HT-29 (cell line): ENCODE measurements at places on chromosomes 3 and 15.
A peak's percentile ranks its signal among the peaks of the same experiment; 100 is the strongest.

DNA sequence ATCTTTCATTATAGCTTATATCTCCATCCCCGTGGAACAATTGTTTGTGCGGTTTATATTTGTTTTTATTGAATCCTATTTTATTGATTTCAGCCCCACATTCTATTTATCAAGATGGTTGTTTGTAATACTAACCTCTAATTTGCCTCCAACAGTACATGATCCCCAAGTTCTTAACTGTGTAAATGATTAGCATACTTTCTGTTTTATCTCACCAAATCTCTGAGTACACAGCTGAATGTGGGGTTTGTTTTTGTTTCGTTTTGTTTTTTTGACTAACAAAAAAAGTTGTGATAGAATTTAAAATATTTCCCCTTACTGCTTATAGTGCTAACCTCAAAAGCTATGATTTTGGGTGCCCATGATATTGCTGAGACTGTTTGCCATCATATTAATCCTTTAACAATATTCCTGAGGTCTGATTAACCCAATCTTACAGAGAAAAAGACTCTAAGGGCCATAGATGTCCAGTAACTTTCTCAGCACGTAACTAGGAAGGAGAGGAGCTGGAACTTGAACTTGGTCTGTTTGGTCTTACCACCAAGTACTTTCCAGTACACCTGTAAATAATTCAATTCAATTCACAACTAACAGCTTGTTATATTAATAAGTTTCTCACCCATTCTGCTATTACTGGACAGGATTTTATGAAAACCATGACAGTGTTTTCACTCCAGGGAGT lies 789.8 kb downstream of the TUSC7 start:
- no peak for DNase-seq

- DNase-seq, result no peak
Observed at GRCh38 chr3:69647511-69648110, 91.7 kb upstream of the MITF start.

DNA sequence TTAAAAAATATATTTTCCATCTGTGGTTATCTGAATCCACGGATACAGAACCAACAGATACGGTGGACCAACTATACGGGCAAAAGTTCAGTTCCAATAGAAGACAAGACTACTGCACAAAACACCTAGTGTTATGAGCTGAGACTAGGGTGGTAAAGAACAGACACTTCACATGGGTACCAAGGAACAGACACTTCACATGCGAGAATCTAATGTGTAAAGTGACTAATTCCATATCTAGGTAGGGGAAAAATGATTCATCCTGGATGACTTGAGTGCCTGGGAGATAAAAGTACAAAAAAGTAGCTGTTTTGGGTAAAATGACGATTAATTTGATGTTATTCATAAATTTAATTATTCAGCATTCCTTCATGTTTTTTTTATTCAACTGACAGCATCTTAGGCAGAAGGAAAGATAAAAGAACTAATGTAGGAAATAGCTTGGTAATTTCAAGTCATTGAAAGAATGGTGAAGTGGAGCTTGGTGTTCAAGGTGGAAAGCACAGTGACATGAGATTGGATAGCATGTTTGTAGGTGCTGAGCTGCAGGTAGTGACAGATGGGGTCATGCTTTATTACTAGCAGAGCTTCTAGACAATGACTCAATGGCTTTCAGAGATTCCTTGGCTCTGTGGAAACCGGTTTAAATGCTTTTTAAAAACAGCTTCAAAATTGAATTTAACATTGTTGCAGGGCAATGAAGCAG lies 5.2 kb downstream of the CD200 start:
- DNase-seq, result no peak

DNA sequence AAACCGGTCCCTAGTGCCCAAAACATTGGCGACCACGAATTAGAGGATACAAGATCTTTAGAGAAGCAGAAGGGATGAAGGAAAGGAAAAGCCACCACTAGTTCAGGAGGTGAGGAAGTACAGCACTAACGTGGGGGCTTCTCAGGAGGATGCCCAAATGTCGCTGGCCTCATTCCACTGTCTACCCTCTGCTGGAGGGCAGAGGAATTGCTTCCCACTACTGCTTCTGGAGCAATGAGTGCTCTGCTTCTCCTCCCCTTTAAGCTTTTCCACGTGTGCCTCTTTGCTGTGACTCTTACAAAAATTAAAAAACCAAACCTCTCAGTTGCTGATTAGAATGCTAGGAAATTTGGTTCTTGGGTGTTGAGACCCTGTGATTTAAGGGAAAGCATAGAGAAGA lies 281.3 kb downstream of the CLSTN2 start:
- DNase-seq, result peak; percentile 22

DNA sequence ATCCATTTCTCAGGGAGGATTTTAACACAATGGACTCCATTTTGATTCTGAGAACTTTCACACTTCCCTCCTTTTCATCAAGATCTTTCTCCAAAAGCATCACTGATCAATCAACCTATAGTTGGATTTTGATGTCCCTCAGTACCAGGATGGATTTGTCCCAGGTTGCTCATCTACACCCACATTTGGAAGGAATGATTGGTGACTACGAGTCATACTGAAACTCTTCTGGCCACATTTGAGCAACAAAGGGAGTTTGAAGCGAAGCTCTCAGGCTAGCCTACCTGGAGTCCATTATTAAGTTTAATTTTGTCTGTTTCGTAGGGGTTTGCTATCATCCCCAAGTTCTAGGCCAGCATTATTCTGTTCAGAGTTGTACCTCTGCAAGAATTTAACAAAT lies 31.3 kb upstream of the ATP8B4 start:
- no peak for DNase-seq

GRCh38 chr3:51819709-51820406 lies 40.8 kb upstream of the IQCF6 start:
- DNase-seq, result peak; percentile 19

DNA sequence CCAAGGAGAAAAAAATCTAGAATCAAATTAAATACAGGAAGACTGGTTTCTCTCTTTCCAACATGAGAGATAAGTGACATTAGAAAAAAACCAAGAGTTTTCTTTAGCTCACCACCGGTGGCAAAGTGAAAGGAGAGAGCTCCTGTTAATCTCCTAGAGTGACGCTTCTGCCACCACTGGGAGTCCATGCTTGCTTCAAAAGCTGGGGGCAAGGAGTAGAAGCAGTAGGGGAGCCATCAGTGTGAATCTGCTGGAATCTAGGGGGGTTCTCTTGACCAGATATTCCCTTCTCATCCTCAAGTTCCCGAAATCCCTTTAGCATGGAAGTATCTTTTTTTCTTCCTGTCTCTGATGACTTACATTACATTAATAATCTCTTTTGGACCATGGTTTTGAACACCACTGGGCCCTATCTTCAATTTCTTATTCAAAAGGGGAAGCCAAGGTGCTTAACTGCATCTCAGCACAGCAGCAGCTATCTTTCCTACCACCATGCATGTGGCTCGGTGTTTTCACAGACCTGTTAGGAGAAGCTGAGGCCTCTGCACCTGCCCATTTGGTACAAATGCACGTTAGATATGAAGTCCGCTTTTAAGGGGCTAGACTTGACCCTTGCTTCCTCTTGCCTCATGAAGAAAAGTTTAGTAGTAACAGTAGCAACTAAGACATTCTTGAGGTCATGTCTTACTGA lies 6.6 kb upstream of the ICE2 start:
- no peak for DNase-seq

DNA sequence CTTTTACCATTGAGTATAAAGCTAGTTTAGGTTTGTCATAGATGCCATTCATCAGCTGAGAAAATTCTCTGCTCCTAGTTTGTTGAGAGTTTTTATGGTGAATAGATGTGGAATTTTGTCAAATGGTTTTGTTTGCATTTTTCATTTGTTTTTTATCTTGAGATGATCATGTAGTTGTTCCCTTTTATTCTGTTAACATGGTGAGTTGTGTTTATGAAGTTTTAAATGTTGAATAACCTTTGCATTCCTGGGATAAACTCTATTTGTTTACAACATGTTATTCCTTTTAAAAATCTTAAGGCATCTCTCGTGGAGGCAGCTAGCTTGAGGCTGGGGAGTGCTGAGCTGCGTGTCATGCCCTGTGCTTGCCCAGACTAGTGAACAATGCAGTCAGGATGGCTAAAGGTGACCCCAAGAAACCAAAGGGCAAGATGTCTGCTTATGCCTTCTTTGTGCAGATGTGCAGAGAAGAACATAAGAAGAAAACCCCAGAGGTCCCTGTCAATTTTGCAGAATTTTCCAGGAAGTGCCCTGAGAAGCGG lies 48.5 kb downstream of the ANAPC13 start:
- no peak for DNase-seq

- DNase-seq, result no peak
Observed at GRCh38 chr15:68410466-68411342, 21.3 kb downstream of the ITGA11 start.

DNA sequence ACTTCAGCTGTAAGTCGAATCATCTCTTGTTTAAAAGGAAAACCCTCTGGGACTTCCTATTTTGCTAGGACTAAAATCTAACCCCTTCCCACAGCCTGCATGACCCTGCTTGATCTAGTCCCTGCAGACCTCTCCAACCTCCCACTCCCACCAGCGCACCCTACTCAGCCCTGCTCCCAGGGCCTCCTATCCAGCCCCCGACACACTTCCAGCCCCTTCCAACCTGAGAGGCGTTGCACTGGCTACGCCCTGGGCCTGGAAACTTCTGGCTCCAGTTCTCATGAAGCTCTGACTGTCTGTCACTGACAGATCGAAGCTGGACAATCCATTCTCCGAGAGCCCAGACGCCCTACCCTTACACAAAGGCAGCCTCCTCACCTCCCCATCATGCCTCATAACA lies 21.8 kb downstream of the NTRK3 start:
- DNase-seq, result no peak

DNA sequence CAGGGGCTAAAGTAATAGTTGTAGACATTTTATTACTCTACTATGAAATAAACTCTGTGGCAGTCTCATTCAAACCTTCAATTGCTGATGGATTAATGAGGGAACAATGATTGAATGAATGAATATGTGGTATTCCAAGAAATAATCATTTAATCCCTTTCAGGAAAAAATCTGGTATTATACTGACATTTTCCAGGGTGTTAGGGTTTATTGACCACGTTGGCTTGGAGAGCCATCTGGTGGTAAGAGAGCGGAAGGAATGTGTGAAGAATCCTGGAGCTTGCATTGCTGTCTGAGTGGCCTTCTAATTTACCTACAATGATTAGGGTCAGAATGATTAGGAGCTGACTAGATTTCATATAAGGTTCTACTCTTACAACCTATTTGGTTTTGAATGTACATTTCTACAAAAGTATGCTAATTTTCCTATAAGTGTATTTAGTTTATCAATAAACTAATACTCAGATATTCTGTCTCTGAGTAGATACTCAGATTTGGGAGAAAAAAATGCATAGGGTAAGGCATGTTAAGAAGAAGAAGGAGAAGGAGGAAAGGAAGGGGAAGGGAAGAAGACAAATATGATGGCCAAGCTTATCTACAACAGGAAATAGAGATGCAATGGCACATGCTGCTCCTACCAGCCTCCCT lies 249.9 kb downstream of the ROBO1 start:
- peak; percentile 7 for DNase-seq
